ENCODE measurements at places on chromosomes 3 and 15.
A peak's percentile ranks its signal among the peaks of the same experiment; 100 is the strongest.

- DNase-seq, result no peak
Measured at GRCh38 chr3:171219258-171219657, 192.7 kb upstream of the SLC2A2 start.

DNA sequence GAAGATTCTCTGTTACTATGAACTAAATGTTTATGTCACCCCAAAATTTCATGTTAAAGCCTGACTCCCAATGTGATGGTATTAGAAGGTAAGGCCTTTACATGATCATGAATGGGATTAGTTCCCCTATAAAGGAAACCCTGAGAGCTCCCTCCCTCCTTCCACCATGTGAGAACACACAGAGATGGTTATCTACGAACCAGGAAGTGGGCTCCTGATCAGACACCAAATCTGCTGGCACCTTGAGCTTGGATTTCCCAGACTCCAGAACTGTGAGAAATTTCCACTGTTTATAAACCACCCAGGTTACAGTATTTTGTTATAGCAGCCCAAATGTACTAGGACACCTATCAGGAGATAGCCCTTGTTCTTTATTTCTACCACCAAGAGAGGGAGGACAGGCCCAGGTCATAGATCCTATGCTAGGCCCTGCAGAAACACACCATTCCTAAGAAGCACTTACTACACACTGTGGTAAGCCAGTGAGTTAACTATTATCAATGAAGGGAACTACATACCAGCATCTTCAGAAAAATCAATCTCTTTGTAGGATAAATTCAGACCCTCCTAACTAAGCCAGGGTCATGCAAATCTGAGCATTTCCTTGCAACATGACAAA is 59.0 kb downstream of the PRKAR2A start:
- DNase-seq, result no peak

- DNase-seq, result no peak
Measured at GRCh38 chr3:16504242-16504641, 9.3 kb downstream of the RFTN1 start.

GRCh38 chr3:109548192-109548938 is 211.0 kb upstream of the DPPA4 start:
- no peak for DNase-seq

DNA sequence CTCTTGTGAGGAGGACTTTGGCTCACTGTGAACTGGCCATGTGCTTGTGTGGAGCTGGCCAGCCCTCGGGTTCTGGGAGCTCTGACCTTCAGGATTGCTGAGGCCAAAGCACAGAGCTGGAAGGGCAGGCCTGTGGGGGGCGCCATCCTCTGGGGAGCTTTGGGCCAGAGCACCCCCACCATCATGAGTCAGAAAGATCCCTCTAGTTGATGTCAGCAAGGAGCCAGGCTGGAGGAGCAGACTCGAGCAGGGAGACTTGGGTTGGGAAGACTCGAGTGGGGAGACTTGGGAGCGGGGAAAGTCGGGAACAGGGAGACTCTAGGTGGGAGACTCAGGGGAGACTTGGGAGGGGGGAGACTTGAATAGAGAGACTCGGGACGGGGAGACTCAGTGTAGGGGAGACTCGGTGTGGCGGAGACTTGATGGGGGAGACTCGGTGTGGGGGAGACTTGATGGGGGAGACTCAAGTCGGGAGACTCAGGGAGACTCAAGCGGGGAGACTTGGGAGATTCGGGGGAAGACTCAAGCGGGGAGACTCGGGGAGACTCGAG is 37.7 kb upstream of the PLXNA1 start:
- DNase-seq, result no peak

DNA sequence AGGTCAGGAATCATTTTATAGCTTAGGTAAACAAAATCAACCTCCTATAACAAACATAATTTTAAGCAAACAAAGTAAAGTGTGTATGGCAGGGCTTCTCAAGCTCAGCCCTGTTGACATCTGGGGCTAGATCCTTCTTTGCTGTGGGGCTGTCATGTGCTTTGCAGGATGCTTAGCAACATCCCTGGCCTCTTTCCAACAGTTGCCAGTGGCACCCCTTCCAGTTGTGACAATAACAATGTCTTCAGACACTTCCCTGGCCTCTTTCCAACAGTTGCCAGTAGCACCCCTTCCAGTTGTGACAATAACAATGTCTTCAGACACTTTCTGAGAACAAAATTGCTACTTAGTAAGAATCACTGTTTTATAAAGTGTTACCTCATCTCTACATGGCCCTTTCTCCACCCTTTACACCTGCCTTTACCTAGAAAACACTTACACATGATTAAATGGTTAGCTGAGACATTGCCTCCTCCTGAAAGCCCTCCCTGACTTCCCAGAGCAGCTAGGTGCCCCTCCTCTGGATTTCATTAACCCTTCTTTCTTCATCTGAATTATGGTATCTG is 194.0 kb upstream of the LMCD1 start:
- DNase-seq, result no peak

GRCh38 chr15:60396958-60397771 is 621 bp downstream of the ANXA2 start:
- DNase-seq, result peak; percentile 76

DNA sequence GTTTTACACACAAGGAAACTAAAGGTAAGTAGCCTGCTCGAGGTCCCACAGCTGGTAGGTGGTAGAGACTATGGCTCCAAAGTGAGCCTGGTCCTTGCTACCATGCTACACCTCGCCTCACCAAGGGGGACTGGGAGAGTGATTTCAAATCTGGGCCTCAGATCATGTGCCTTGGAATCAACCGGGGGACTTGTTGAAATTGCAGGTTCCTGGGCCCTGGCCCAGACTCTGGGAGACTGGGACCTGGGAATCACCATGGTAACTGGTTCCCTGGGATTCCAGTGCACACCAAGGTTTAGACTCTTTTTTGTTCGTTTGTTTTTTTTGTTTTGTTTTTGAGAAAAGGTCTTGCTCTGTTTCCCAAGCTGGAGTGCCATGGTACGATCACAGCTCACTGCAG is 21.1 kb downstream of the DNASE1L3 start:
- DNase-seq, result no peak

DNA sequence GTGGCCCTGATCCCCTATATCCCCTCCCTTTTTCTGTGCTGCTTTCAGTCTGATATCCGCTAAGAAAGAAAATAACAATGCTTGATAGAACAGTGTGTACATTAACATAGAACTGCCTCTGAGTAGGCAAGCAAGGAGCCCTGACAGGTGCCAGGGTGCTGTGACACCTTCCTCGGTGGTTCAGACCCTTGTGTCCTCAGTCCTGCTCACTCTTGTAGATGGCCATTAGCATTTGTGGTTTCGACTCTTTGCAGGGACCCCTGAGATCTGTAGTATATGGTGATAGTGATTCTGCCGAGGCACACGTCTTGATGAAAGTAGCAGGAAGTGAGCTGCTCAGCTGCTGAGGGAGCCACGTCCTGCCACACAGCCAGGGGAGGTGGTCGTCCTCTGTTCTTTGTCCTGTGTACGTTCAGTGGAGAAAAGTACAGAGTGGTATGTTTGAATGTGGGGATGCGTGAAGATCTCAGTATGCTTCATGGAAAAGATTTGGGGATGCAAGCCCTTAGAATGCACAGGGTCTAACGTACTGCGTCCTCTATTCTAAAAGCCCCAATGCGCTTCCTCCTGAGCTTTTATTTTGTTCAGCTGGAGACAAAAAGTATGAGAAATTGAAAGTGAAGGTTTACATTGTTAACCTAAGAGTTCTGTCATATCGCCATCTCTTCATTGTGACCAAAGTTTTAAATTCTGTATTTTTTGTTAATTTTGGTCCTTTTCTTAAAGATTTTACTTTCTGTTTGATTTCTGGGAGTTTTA is 35.4 kb downstream of the PXYLP1 start:
- no peak for DNase-seq

DNA sequence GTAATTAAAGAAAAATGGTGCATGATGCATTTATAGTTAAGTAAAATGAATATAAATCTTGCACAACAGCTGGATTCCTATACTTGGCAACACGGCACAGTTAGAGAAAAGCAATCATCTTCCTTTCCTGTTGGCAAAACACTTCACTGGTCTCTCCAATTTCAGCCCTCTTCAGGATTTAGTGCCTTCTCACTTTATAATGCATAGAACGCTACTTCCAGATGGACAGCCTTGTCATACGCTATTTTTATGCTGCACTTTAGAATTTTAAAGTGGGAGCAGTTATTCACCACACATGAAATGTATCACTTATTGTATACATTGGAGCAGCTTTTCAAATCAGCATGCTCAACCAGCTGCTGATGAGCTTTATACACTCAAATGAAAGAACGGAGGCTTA is 194.4 kb upstream of the GBE1 start:
- DNase-seq, result no peak

DNA sequence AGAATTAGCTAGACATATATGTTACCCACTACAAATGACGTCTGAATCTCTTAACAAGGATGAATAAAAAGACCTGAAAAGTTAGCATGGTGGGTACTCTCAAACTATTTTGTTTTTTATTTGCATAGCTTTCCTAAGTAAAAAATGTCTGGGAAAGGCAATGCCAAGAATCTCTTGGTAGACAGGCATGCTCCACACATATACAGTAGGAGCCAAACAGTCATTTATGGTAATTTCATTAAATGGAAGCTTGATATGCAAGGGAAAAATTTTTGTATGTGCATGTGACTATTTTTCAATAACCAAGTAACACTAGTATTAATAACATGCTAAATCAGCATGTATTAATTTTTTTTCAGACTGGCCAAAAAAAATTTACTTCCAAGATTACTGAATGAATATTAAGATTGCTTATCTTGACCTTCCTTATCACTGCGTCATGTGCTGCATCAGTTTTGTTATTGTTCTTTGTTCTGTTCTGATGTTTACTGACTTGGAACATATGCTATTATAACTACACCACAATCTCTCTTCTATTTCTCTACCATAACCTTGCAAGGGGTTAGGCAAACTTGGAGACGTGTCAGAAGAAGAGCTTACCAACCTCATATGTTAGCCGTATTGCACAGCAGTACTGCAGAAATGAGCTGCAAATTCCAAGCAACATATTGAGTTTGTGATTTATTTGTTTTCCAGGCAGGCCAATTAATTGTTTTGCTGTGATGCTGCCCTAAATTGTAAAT is 255.3 kb downstream of the RBMS3 start:
- no peak for DNase-seq

DNA sequence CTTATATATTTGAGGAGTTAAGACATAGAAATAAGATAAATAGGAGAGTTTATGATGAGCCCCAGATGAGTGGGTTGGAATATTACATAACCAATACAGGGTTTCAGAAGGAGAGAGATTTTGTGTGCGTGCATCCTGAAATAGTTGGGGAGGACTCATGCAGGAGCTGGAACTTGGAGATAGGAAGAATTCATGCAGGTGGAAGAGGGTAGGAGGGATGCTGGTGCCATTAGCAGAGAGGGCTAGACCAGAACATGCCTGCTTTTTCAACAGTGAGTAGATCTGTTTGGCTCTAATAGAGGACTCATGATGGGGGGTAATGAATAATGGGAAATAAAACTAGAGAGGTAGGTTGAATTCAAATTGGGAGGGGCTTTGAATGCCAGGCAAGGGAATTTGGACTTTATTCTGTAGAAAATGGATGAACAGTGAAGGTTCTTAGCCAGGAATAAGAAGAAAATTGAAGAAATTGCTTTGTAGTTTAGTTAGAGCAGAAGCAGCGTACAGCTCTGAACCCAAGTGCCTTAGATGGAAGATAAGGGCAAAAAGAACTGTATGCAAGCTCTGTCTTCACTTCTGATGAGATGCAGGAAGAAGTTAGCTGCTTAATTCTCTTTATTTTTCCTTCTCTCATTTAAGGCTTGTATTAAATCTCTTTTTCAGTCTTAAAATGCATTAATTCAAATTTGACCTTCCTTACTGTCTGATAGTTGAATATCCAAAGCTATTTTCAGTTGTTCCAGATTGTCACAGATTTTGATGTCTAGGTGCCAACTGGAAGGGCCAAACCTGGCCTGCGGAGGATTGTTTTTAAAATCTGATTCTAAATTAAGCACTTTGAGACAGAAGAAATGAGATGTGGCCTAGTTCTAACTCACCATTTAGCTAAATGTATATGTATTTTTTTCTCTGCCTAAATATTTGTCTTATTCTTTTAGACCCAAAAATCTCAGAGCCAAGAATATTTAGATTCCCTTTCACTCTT is 86.3 kb downstream of the PPM1L start:
- no peak for DNase-seq

GRCh38 chr3:87179642-87180041 is 47.5 kb upstream of the CHMP2B start:
- DNase-seq, result no peak

DNA sequence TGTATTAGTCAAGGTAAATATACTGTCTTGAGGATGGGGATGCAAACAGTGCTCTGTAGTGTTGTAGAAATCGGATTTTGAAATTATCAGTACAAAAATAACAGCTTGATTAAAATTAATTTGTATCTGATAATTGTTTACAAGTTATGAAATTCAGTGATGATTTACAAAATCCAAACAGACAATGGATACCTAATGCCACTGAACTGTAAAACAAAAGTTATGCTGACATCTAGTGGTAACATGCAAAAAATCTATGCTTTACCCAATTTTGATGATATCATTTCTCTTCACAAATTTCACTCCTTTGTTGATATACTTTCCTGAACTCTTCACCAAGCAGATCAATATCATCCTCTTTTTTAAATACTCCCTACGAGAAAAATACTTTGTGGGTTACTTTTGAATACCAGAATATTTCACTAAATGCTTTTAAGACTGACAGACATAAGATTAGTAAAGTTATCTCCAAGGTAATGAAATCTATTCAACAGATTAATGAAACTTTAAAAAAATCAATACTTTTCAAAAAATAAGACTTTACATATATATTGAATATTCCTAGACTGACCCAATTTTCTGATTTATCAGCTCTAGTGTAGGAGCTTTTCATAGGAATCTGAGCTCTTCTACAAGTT is 36.0 kb downstream of the MNS1 start:
- DNase-seq, result no peak

DNA sequence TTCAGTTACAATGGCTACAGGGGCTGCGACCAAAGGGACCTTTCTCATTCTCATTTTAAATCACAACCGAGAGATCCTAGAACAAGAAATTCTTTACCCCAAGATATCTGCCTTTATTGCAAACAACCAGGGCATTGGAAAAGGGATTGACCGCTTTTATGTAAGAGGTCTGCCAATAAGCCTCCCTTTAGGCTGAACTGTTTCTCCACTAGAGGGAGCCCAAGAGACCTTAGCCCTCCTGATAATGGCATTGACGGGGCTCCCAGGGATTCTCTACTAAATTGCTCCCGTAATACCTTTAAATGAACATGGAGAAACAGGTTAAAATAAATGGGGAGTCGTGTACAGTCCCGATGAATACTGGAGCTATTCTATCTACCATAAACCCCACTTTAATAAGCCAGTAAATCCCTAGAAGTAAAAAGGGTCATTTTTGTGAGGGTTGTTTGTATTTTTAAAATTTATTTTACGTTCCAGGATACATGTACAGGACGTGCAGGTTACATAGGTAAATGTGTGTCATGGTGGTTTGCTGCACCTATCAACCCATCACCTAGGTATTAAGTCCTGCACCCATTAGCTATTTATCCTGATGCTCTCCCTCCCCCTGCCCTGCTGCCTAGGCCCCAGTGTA is 7.5 kb upstream of the IGSF10 start:
- peak; percentile 75 for DNase-seq

DNA sequence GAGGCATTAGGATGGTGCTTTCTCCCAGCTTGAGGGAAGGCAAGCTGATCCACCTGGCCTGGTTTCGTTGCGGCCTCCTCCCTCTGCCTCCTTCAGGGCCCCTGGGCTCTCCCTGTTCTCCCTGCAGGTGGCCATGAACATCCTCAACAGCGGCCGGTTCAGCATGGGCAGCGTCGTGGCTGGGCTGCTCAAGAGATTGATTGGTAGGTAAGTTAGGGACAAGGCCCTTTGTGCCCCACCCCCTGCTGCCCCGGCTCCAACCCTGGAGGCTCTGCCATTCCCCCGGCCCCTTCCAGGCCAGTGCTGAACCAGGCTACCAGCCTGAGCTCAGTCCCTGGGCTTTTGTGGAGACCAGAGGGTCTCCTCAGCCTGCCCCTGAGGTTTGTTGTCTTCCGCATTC is 23.0 kb downstream of the ACAD9 start:
- DNase-seq, result no peak
